GM10248 (cell line): ENCODE measurements at places on chromosomes 4 and X.

- DNase-seq, result peak; percentile 45
Observed at GRCh38 chrX:78024349-78025059, 55.1 kb upstream of the PGAM4 start.

GRCh38 chr4:109510687-109511086 lies 49.4 kb upstream of the MCUB start:
- DNase-seq, result no peak

DNA sequence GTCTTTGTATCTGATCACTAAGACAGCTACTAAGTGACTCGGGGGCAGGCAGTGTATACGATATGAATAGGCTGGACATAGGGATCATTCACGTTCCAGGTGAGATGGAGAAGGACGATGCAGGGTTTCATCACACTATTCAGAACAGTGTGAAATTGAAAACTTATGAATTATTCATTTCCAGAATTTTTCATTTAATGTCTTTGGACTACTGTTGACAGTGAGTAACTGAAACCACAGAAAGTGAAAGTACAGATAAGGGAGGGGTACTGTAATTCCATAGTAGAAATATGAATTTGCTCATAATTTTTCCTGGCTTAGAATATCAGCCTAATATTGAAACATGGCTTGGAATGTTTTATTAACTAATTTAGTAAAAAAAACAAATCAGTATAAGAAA lies 24.4 kb downstream of the TMEM144 start:
- no peak for DNase-seq

DNA sequence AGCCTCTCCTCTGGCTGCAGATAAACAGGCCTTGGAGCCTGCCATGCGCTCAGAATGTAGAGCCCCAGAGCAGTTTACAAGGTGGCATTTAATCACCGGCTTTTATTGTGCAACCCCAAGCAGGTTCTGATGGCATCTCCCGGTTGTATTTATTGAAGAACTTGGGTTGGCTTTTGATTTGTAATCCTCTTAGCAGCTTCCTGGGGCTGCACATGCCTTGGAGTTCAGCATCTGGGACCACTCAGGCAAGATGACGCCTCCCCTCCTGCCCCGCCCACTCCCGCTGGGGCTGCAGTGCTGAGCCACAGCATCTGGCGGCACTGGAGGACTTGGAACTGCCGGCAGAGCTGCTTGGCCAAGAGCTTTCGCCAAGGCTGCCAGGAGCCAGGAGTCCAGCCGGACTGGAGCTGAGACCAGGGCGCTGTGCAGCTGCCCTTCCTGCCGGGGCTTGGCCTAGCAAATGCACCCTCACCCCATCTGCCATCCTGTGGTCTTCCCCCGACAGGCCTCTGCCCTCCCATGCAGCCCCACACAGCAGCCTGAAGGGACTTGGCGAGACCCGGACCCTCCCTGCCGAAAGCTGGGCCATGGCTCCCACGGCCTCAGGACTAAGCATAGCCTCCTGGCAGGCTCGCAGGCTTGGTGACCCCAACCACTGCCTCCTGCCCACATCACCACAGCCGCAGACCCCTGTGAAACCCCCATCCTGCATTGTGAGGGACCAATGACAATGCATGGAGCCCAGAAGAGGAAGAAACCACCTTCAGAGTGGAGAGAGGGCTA lies 5.4 kb downstream of the HTRA3 start:
- no peak for DNase-seq

DNA sequence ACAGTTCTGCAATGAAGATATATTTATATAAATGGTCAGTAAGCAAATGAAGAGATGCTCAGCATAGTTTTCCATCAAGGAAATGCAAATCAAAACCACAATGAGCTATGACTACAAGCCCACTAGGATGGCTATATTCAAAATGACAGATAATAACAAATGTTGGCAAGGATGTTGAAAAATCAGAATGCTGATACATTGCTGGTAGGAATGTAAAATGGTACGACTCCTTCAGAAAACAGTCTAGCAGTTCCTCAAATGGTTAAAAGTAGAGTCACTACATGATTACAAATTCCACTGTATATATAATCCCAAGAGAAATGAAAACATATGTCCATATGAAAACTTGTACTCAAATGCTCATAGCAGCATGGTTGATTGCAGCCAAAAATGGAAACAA lies 425.0 kb upstream of the ATOH1 start:
- no peak for DNase-seq

DNA sequence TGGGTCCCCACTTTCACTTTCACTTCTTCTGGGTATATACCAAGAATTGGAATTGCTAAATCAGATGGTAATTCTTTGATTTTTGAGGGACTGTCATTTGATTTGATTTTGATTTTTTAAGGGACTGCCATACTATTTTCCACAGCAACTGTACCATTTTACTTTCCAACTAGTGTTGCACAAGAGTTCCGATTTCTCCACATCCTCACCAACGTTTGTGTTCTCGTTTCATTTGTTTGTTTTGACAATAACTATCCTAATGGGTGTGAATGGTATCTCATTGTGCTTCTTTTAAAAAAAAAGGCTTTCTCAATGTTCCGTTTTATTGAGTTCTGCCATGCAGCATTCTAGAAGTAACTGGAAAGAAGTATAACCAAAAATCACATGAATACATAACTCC lies 62.6 kb downstream of the C4orf46 start:
- no peak for DNase-seq

DNA sequence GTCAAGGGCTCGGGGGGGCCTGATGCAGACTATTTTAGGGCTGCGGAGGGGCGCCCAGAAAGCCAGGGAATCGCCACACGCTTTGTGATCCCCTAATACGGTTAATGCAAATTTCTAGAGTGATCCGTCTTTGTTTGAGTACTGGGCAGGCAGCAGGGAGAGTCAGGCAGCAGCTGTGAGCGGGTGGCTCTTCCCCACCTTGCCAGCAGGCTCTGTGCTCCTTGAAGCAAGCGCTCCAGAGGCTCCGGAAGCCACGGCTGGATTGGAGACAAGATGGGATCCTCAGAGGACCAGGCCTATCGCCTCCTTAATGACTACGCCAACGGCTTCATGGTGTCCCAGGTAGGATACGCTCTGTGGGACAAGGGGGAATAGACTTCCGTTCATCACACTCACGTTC lies at the start of gene ASMT:
TSS of gene ASMT (plus strand) at position 133 of the 400 bp plus-strand sequence. CDS start at position 274, 141 bp downstream.
- no peak for DNase-seq

GRCh38 chr4:111449657-111450056 lies 695.6 kb upstream of the FAM241A start:
- no peak for DNase-seq

- no peak for DNase-seq
Observed at GRCh38 chrX:6748595-6748994, 213.7 kb upstream of the VCX3A start.

DNA sequence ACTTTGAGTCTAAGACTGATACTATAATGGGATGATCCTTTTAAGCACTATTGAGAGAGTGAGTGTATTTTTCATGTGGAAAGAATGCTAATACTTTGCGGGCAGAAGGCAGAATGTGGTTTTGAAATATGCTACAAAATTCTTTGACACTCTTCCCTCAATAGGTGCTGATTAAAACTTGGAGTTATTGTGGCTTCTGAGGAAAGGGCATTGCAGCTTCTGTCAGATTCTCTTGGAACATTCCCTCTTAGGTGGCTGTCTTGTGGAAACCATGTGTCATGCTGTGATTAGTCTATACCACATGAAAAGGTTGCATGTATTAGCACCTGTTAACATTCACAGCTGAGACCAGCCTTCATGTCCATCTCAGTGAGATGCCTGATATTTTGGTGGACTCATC lies 547.0 kb downstream of the STIM2 start:
- DNase-seq, result no peak

DNA sequence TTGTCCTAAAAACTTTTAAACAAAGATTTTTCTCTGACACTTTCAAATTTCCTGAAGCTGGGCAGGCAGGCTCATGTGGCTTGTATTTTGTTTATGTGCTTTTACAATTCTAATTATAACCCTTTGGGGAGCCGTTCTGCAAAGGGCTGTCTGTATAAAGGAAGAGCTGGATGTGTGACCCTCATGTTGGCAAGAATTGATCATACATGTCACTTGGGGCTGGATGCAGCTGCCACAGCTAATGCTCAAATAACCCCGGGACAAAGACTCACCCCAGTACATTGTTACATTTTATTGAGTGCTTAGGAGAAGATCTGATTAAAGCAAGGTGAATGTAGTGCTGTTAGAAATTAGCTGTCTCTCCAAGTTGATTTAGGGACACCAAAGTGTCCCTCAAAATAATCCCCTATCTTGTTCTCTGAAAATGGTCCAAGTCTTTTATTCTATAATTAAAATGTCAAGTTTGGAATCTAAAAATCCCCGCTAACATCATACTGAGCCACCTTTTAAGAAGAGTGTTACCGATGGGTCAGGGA lies 13.0 kb upstream of the DAPP1 start:
- DNase-seq, result no peak

- DNase-seq, result no peak
Observed at GRCh38 chr4:122041312-122041711, 89.5 kb upstream of the TRPC3 start.

DNA sequence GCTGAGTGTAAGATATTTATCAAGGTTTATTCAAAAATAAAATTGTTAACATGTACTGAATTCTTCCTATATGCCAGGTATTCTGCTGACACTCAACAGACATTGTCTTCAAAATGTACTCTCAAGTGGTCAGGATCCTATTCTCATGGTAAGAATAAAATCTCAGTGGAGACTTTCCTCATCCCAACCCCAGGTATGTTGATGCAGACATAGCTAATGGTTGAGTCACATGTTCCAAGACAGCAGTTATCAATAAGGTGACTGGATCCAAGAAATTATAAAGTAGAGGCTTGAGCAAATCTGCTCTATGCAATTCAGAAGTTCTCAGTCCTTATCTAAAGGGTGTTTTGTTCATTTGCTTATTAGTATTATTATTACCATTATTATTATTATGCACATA lies 115.2 kb upstream of the GABRA2 start:
- DNase-seq, result no peak

- no peak for DNase-seq
Observed at GRCh38 chr4:152808670-152809069, 28.9 kb downstream of the ARFIP1 start.

- no peak for DNase-seq
Observed at GRCh38 chr4:155904331-155904730, 835 bp downstream of the TDO2 start.

GRCh38 chr4:1090465-1091440 lies 22.6 kb downstream of the RNF212 start:
- no peak for DNase-seq

DNA sequence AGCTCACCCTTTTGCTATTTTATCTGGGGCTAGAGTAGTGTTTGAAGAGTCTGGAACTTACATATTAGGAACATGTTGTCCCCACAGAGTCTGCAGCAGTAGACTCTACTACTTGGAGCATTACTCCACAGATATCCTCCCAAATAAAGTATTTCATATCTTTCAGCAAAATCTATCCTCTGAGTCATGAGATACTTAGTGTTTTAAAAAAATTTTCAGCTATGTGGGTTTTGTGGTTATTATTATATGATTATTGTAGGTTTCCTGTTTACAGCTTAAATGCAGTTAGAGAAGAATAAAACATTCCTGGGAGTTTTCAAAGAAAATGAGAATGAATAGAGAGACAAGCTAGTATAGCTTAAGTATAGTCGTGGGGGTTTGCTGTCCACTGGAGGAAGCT lies 30.9 kb downstream of the PAGE2 start:
- DNase-seq, result no peak

DNA sequence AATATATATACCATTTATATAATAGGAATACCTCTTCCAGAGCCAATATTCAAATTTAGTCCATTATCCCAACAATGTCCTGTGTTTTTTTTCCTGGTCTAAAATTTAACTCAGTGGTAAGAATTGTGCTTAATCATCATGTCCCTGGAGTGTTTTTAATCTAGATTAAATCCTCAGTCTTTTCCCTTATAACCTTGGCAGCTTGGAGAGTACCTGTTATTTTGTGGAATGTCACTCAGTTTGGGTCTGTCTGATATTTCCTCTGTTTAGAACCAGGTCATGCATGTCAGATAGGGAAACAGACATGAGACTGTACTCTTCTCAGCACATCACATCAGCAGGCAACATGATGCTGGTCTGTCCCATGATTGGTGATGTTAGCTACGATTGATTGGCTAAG lies 96.6 kb downstream of the HPGD start:
- no peak for DNase-seq

- DNase-seq, result no peak
Observed at GRCh38 chr4:153729895-153730294, 29.9 kb downstream of the RNF175 start.

- DNase-seq, result no peak
Observed at GRCh38 chr4:28921886-28922285, 1798.3 kb upstream of the PCDH7 start.
